SK-N-SH (cell line): ENCODE measurements at places on chromosomes 2 and 18. TPM values are rescaled to one million over a fixed set of nuclear protein-coding genes. Genes with fewer than 3 reads are reported as not detected.

The AQP12A gene
- polyA plus RNA-seq: not detected in 2 replicates

The UGT1A5 gene
- polyA plus RNA-seq: not detected in 2 replicates

The PTPRN gene
- polyA plus RNA-seq: 7.4 and 9.5 TPM in 2 replicates

The DYNAP gene
- not detected in 2 replicates for polyA plus RNA-seq

The CPO gene
- not detected in 2 replicates for polyA plus RNA-seq

The SPDYA gene
- 0.10 TPM in 1 of 2 replicates, not detected in the other for polyA plus RNA-seq

The REG3A gene
- polyA plus RNA-seq: not detected in 2 replicates

The TDRD15 gene
- not detected in 2 replicates for polyA plus RNA-seq

The PLB1 gene
- polyA plus RNA-seq: 0.10 and 0.39 TPM in 2 replicates

The PLGLB1 gene
- 0.46 and 0.89 TPM in 2 replicates for polyA plus RNA-seq
